ENCODE measurements at places on chromosomes 3 and 15. TPM values are rescaled to one million over a fixed set of nuclear protein-coding genes. Genes with fewer than 3 reads are reported as not detected.
A peak's percentile ranks its signal among the peaks of the same experiment; 100 is the strongest.

GRCh38 chr3:67244130-67244529 lies 246.0 kb downstream of the KBTBD8 start:
- no peak for DNase-seq

- peak; percentile 33 for DNase-seq
Measured at GRCh38 chr3:116394365-116394764, 50.9 kb downstream of the LSAMP start.

- peak; percentile 93 for DNase-seq
Measured at GRCh38 chr3:194135806-194136518, at the start of gene HES1. Gene HES1, plus strand, starts transcription at chr3:194136148. Its CDS starts 233 bp downstream, at chr3:194136381.

- no peak for DNase-seq
Measured at GRCh38 chr15:88702983-88703382, 64.2 kb downstream of the ISG20 start.

MRAS gene
- total RNA-seq = 3.2 TPM

DNA sequence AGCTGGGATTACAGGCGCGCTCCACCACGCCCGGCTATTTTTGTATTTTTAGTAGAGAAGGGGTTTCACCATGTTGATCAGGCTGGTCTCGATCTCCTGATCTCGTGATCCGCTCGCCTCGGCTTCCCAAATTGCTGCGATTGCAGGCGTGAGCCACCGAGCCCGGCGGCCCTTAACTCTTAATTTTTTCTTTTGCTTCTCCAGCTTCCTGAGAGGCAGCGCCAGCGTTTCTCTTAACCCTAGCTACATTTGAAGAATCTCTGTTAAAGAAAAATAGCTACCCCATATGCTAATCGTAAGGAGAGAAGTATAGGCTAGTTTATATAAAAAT lies 465 bp upstream of the GK5 start:
- DNase-seq = no peak

DNA sequence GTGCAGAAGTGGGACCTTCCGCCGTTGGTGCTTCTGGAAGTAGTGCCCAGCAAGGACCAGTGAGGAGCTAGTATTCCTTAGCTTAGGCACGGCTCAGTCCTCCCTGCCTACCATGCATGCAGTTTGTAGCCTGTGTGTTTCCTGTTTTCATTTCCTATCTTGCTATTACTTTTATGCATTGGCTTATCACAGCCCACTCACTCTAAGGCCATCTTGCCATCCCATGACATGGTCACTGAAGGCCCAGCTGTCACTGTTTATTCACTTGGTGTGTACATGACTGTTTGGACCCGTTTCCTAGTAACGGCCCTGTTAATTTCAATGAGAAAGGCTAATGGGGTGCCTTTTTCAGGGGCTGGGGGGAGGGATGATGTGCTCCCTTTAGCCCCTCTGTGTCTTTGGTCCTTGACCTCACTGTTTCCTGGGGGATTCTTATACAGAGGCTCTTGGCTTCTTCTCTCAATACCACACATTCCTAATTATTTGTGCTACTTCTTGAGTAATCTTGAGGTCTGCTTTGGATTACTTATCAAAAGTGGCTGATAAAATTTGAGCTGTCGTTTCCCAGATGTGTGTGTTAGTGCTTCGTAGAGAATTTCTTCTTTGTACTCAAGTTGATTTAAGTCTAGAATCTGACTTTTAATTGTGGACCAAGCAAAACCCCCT lies 24.5 kb upstream of the TRAK1 start:
- DNase-seq = no peak

GRCh38 chr3:174089592-174089991 lies 692.0 kb downstream of the NLGN1 start:
- DNase-seq = no peak

FOXB1 gene
- not detected for total RNA-seq

- peak; percentile 47 for DNase-seq
Measured at GRCh38 chr15:47374222-47374621, 343.1 kb upstream of the SEMA6D start.

DNA sequence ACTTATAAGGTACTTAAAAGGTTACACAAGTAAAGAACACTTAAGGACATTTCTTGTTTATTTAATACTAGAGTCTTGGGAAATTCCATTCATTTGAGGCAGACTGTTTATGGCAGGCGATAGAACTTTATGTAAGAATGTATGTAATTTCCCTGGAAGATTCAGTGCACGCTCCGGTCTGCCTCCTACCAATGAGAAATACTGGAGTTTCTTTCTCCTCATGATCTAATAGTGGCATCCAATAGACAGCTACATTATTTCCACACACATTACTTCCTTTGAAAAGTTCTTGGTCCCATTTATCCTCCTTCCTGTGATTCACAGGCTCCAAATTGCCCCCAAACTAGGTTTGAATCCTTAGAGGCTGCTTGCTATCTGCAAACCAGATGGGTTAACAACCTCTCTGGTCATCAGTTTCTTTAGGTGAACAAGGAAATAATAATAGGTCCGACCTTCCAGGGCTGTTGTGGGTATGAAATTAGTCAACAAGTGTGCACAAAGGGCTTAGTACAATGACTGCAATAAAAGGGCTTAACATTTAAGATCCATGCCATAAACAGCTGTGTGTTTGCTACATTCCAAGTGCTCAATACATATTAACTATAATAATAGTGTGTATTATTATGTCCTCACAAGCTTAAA lies 30.7 kb downstream of the EIF4E3 start:
- DNase-seq = peak; percentile 79

DNASE1L3 gene
- total RNA-seq = 2.3 TPM

SELENOS gene
- total RNA-seq = 143 TPM

DNA sequence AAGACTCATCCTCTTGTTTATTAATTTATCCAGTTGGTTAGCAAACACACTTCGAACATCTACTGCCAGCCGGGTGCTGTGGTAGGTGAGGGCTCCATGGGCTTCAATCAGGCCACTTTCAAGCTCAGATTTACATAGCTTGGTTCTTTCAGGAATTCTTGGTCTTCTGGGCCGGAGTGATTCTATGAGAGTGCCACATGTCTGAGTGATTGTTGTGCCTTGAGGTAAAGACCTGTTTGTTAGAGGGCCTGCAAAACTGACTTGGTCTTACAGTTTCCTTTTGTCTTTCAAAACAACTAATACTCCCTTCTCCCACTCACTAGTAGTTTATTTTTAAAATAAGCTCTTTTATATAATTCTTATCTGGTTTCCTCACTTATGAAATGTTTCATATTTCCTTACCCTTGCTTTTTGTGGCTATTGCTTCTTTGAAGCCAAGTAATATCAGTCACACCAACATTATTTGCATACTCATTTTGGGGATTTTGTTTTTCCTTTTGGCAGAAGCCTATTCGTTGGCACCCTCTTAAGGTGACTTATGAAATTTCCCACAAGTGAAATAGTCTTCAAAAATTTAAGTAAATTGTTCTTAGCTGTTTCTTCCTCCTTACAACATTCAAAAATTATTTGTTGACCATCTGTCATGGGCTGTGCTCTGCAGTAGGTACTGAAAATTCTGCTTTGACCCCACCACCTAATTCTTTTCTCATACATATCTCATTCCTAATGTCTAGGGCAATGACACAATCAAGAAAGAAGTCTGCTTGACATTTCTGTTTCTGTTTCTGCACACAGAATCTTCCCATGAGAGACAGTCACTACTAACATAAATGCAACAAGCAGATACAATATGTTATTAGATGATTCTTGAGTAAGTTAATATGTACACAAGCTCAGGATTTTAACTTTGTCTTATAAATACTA lies 120.2 kb downstream of the LRRC28 start:
- peak; percentile 30 for DNase-seq

DNA sequence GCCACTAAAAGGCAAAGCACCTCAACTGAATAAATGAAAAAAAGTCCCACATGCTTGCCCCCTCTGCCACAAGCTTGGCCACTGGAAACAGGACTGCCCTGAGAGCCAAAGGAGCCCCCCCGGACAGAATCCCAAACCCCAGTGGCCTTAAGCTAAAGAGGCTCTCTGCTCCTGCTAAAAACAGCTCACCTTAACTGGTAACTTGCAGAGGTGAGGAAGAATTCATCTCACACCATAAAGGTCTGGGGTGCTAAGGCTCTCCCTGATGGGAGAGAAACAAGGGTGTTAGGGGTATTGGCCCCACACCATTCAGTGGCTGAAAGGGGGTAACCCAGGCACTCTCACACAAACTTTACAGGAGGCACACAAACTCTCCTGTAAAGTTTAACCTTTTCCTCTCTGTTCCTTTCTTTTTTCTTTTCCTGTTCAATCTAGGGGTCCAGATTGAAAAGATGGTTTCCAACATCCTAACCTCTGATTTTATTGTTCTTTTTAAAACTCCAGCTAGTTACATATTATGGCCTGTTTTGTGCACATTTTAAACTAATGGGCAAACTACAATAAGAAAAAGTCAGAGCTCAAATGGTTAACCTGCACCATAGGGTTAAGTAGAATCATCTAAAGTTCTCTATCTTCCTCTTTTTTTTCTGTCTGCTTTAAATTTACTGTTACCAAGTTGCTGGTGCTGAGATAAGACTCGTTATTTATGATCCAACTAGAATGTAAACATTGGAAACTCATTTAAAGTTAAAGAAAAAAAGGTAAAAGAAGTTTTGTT lies 19.9 kb downstream of the TRANK1 start:
- DNase-seq = no peak

SLC22A14 gene
- 0.64 TPM for total RNA-seq

GRCh38 chr3:12490547-12490946 lies 6.3 kb downstream of the TSEN2 start:
- no peak for DNase-seq

ALPK3 gene
- 0.26 TPM for total RNA-seq

CHRNA5 gene
- 1.3 TPM for total RNA-seq

- DNase-seq = no peak
Measured at GRCh38 chr15:89138999-89139612, 50.9 kb downstream of the ABHD2 start.

MOBP gene
- not detected for total RNA-seq

- no peak for DNase-seq
Measured at GRCh38 chr3:144553301-144553700, 581.7 kb downstream of the DIPK2A start.

DNA sequence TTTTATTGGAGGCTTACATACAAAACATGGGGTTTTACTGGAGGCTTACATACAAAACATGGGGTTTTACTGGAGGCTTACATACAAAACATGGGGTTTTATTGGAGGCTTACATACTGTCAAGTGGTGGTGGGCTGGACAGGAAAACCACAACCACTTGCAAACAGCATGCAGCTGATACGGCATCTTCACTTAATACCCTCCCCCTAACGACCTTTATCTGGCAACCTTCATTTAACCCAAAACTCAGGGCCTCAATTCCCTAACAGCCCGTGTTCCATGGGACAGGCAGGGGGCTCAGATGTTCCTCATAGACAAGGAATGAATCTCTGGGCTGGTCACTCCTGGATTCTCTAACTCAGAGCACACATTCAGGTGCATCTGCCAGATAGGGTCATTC lies 137.1 kb downstream of the CD47 start:
- no peak for DNase-seq

IMPG2 gene
- total RNA-seq = 0.13 TPM

DNA sequence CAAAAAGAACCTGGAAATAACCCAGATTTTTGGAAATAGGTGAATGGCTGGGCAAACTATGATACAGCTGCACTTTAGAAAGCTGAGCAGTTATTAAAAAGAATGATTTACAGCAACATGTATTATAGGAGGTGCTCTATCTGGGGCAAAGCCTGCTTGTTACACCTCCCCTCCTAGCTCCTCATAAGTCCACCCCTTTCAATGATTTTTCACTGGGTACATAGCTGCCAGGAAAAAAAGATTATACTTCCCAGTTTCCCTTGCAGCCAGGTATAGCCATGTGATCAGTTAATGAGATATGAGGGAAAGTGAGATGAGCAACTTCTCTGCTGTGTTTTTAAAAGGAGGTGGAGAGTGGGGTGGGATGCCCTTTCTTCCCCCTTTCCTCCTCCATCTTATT lies 97.7 kb downstream of the CHST2 start:
- DNase-seq = no peak

DNA sequence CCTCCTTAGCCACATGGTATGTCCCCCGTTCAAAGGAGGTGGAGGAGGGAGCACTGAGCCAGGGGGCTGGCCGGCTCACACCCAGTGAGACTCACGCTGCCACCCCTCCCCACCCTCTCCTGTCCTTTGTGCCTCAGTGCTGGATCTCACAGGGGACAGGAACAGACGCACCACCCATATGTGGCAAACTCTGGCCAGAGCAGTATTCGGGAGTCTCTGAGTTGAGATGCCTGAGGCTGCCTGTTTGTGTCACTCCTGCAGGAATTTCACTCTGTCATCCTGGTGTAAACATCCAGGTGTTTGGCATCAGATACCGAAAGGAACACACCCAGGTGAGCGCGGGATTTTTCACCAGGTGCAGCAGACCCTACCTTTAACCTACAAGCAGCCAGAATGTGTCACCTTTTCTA lies 25.7 kb downstream of the RGMA start:
- peak; percentile 84 for DNase-seq

DNA sequence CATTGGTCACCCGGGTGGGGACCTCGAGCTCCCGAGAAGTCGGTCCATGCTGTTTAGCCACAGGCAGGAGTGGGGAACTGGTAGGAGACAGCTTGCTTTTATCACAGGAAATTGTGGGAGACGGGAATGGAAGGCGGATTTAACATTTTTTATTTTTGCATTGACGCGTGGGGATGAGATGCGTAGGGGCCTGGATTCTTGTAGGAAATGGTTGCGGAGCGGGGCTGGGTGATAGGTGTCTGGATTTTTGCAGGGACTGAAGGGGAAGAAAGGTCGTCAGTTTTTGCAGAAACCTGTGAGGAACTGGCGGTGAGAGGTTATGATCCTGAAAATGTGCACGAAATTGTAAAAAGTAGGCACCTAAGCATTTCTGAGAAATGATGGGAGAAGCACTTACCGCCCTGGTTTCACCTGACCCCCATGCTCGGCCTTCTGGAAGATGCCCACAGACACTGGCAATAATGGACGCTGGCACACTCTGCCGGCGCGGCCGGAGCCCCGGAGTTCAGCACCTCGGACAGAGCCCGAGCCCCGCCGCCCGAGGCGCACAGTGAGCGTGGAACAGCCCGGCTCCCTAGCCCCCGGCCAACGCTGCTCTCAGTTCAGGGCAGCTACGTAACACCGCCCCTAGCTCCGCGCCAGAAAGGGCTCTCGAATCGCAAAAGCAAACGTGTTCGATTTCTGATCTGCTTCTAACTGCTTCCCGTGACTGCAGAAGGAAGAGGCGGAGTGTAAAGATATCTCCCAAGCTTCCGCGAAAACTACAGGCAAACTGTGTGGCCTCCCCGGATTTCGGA lies 928 bp downstream of the ANKRD34C start:
- no peak for DNase-seq

DNA sequence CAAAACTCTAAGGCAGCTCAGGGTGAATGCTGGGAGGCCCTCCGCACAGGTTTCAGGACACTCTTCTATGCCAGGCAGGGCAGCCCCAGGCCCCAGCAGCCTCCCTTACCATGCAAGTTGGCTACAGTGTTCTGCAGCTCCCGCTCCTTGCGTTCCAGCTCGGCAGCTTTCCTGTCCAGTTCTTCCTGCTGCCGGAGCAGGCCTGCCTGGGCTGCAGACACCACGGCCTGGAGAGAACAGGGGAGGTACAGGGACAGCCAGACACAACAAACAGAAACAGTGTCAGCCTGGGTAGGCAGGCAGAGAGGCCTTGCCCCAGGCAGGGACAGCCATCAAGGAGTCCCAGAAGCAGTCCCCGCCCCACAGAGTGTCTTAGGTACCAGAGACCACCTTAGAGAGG lies 9.0 kb upstream of the ULK3 start:
- no peak for DNase-seq

GRCh38 chr3:63977893-63978292 lies 45.4 kb downstream of the PSMD6 start:
- no peak for DNase-seq

- DNase-seq = no peak
Measured at GRCh38 chr15:71512682-71513006, 297.7 kb upstream of the NR2E3 start.

Measured in bronchial epithelial cell (primary cell).